Globus pallidus (tissue), 1 donor: ENCODE measurements at places on chromosomes 6 and 20.

- DNase-seq: no peak
Observed at GRCh38 chr6:147287869-147288271, 83.7 kb downstream of the STXBP5 start.

DNA sequence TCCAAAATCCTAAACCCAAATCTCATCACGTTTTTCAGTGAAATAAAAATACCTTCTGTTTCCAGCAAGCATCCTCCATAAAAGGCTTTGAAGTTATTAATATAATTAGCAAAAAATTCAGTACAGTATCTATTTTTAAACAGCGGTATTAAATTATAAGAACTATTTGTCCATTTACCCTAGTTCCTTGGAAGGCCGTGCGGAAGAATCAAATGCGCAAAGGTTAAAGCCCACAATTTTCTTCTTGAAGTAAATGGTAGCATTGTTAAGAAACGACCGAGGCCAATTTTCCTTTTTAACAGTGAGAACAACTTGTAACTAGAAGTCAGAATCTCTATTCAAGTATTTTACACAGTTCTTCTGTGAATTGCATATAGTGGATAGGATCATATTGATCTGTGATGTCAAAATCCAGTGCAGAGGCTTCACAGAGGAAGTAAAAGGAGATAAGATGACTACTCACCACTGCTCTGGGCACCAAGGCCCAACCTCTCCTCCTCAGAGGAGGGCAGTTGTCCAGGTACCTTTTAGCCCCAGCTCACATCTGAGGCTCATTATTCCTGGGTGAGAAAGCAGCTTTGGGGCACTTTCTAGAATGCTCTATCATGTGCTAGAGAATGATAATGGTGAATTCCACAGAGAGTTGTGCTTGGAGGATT is 36.3 kb downstream of the TNFAIP3 start:
- no peak for DNase-seq

DNA sequence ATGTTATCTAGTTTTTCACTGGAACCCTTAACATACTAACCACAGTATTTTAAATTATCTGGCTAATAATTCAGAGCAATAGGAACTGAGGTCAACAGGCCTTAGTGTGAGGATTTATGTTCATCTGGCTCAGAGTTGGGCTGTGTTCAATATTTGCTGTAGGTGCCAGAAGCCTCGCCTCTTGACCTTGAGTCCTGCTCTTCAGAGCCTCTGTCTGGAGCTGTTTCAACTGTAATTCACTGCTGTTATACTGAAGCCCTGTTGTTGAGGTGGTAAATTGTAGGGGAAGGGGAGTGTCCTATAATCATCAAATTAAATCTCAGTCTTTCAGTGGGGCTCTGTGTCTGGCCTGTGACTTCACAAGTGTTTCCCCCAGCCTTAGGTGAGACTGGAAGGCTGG is 184.4 kb downstream of the CDH26 start:
- DNase-seq: no peak

DNA sequence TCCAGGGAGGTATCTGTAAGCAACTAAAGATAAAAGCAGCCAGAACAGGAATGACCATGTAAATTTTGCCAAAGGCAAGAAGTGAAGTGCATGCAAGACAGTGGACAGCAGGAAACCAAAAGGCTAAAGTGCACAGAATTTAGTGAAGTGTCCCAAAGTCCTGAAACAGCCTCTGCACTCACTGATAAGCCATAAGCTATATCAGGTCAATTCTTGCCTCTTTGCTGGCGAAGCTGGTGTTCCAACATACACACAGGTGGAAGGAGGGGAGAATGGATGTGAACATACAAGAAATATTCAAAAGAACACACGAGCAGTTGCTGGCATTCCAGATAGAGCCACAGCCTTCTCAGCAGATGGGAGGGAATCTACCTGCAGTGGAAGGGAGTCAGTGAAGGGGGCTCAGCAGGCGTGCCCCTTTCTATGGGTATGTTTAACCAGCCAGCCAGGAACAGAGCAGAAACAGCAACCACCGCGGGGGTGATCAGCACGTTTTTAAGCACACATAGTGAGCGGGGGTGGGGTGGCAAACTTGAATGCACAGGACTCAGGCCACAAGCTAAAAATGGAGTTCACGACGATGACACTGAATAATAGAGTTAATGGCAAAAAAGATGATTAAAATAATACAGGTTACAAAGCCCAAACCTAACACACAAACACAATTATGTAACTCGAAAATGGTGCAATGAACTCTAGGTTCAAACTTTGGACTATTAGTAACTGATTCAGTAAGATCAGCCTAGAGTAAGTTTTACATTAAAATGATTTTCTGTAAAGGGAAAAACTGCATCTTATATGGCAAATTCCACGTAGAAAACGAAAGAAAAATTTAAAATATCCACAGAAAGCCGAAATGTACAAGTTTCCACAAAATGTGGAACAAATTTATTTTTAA is 1.2 kb downstream of the ECI2 start:
- no peak for DNase-seq

DNA sequence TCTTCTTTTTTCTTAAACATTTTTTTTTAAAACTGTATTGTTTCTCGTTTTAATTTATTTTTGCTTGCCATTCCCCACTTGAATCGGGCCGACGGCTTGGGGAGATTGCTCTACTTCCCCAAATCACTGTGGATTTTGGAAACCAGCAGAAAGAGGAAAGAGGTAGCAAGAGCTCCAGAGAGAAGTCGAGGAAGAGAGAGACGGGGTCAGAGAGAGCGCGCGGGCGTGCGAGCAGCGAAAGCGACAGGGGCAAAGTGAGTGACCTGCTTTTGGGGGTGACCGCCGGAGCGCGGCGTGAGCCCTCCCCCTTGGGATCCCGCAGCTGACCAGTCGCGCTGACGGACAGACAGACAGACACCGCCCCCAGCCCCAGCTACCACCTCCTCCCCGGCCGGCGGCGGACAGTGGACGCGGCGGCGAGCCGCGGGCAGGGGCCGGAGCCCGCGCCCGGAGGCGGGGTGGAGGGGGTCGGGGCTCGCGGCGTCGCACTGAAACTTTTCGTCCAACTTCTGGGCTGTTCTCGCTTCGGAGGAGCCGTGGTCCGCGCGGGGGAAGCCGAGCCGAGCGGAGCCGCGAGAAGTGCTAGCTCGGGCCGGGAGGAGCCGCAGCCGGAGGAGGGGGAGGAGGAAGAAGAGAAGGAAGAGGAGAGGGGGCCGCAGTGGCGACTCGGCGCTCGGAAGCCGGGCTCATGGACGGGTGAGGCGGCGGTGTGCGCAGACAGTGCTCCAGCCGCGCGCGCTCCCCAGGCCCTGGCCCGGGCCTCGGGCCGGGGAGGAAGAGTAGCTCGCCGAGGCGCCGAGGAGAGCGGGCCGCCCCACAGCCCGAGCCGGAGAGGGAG is 580 bp downstream of the VEGFA start:
- no peak for DNase-seq

DNA sequence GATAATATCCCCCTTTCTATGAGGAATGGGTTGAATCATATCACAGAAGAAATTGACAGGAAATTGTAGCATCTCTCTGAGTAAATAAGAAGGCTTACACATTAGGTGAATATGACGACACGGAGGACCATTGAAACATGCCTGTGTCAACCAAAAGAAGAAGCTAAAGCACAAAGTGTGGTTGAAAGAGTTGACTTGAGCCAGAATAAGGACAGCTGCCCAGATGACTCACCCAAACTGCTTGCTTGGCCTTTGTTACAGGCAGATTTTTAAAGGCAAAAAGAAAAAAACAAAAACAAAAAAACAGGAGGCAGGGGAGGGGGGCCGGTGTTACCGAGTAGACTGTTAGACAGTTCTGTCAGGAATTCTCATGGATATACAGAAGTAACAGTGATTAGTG is 129.8 kb upstream of the EDN1 start:
- peak; percentile 45 for DNase-seq

DNA sequence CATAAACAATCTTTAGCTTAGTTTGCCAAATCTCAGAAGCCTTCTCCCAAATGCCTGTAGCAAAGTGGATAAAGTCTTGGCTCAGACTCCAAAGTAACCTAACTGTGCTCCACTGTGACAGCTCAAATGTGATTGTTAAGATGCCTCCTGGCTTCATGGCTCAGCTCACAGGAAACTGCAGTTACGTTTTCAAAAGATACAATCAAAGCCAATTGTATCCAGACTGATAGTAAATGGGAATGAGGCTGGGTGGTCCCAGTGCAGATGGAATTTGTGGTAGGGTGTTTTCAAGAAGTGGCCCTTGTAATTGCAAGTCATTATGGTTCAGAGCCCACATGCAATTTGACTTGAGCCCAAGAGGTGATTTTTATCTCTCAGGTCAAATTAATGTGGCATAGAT is 151.2 kb upstream of the TAB2 start:
- no peak for DNase-seq

DNA sequence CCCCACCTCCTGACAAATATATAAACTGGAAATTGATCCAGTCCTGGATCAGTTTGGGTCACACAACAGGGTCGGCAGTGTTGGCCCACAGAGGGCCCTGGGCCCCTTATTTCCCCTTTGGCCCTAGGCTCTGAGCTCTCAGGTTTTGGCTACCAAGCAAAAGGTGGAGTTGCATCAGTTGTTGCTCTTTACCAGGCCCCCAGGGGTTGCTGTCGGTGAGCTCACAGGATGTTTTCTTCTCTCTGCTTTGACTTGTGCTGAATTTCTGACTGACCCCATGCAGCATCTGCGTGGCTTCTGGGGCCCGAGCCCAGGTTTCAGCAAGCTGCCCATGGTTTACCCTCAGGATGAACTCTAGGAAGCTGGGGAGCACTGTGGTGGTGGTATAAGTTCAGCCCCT is 44.6 kb downstream of the PPARD start:
- DNase-seq: no peak

DNA sequence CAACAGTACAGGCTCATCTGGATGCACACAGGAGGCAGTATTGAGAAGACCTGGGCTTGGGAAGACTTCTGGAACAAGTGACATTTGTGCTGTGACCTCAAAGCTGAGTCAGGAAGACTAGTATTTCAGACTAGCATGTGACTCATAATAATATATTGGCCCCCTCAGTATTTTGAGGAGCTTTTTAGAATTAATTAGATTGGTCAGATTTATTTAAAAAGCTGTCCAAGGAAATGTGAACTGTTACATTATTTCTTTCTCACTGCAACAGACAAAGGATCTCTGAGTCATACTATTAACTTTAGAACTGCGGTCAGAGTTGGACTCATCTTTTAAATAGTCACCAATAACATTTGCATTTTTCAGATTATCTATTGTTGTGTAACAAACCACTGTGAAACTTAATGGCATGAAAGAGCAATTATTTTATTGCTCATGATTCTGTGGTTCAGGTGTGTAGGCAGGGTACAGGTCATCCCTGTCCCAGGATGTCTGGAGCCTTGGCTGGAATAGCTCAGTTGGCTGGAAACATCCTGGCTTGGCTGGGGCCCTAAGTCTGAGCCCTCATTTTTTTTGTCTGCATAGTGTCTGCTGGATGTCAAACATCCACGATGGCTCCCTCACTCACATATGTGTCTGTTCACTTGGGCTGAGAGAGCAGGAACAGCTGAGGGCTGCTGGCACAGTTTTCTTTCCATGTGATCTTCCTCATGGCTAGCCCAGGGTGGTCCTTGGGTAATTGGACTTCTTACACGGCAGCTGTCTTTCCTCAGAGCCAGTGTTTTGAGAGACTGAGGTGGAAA is 46.9 kb downstream of the MAP3K4 start:
- no peak for DNase-seq

DNA sequence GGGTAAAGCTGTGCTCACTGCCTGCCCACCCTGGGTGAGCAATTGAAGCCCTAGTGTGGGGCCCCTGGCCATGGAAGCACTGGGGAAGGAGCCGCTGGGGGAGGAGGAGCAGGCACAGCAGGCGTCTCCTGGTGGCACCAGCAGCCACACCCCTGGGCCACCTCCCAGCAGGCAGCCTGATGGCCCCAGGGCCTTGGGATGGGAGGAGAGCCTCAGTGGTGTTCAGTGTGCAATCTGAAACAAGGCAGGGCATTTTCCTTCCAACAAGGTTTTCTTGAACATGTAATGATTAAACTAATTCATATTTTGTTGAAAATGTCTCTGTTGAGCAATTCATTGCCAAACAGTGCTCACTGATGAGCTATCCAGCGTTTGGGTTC is 151.0 kb downstream of the ZDHHC14 start:
- DNase-seq: no peak

DNA sequence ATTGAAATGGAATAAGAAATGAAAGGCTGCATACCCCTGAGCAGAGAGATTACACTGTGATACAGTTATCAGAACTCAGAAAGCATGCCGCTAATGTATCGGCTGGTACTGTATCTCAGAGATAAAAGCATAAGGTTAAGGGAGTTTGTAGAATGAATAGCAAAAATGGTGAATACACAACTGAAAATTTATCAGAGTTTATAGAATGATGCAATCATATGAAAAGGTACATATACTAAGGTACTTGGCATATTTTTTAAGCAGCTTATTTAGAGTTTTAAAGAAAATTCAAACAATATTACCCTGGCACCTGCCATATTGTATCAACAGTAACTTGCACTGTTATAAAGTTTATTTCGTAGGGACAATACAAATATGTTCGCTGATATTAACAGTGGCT is 364.0 kb downstream of the PHF3 start:
- DNase-seq: no peak

DNA sequence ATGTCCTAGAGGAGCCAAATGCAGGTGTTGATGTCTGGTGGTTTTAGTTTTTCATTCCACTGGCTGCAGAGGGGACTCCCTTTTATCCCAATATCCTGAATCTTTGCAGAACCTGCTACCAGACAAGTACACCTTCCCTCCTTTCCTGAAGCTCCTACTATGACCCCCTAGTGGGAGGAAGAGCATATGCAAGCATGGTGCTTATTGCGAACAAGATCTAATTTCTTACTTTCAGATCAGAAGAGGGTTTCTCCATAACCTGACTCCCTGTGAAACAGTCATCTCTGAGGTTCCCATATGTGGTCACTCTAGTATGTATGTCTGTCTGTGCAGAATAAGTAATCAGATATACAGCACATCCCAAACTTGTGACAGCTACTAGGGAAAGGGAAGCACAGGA is 277.2 kb downstream of the ARHGAP18 start:
- no peak for DNase-seq

GRCh38 chr6:35178012-35178411 is 35.7 kb upstream of the SCUBE3 start:
- no peak for DNase-seq

GRCh38 chr6:4972438-4972837 is 31.4 kb downstream of the RPP40 start:
- DNase-seq: no peak

DNA sequence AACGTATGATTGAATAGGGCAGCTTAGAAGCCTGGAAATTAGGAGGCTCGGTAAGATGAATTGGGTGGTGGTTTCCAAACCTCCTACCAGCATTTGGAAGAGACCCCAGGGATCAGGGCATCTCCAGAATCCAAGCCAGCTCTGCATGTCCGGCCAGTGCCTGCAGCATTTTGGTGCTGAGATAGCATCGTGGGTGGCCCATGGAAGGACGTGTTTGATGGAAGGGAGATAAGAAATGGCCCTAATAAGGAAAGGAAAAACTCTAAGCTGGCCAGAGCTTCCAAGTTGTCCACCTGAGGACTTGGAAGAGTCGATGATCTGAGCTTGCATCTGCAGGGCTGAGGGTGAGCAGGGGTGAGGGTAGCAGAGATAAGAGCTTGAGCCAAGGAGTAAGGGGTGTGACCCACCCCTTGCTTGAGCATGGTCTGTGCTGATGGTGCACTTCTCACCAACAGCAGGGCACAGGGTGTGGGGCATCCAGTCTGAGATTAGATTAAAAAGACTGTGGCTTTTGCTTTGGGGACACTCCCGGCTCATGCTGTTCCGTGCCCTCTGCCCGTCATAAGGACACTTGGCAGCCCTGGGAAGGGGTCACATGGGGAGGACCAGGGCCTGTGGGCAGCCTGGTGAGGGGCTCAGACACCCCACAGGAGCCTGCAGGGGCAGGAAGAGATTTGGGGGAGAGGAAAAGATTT is 213.2 kb downstream of the ERMARD start:
- DNase-seq: no peak
